Inflammatory macrophage (primary cell): ENCODE measurements at places on chromosomes 1 and 21.
A peak's percentile ranks its signal among the peaks of the same experiment; 100 is the strongest.

DNA sequence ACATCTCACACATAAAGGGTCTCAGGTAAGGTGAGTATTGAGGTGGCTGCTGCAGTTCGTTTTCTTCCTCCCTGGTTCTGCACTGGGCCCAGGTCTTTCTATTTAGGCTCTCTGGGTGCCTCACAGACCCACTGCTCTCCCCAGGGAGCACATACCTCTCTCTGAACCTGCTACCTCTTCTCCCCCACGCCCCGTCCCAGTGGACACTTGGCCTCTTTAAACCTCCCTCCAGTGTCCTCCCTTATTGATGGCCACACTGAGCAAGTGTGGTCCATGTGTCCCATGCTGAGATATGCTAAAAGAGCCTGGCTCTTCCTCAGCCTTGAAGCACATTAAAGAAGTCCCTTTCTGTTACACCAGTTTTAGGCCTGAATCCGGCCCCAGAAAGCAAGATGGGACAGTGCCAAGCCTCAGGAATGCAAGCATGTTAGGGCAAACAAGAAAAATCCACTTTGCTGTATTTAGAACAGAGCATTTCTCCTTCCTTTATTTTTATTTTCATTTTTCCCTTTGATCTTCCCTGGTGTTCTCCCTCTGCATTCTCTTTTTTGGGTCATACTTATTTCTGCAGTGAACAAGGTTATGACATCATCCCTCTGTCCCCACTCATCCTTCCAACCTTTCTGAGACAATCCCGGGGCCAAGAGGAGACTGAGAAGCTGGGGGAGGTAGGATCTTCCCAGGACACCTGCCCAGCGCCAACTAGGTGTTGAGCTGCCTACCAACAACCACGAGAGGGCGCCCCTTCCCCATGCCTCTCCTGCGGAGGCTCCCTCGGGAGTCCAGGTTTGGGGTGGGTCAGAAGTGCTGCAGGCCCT is 5.0 kb upstream of the CHI3L2 start:
- peak; percentile 61 for DNase-seq

DNA sequence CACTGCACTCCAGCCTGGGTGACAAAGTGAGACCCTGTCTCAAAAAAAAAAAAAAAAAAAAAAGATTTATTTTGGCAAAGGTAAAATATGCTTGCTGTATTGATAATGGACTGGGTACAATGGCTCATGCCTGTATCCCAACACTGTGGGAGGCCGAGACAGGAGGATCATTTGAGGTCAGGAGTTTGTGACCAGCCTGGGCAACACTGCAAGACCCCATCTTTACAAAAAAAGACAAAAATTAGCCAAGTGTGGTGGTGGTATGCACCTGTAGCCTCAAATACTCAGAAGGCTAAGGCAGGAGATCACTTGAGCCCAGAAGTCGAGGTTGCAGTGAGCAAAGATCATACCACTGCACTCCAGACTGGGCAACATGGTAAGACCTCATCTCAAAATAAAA is 6.3 kb downstream of the SF3A3 start:
- no peak for DNase-seq

GRCh38 chr21:41802684-41803083 is 35.8 kb upstream of the RIPK4 start:
- peak; percentile 26 for DNase-seq

DNA sequence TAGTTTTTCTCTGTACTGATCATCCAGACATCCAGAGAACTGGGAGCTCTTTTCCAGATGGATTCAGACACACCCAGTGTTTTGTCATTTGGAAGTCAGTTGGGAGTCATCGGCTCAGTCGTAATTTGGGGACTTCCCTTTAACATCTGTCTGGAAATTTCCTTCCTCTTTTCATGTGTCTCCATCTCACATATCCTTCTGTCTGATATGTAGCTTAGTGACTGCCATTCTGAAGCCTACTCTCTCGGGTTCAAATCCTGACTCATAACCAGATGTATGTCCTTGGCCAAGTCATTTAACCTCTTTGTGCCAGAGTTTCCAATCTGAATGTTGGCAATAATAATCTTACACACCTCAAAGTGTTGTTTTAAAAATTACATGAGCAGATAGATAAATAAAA is 3.0 kb downstream of the MORC3 start:
- peak; percentile 89 for DNase-seq

GRCh38 chr1:107263291-107263915 is 122.6 kb downstream of the NTNG1 start:
- DNase-seq = no peak

GRCh38 chr1:67191668-67192520 is 25.6 kb downstream of the IL23R start:
- no peak for DNase-seq

GRCh38 chr1:41483001-41483850 is 1.3 kb downstream of the EDN2 start:
- DNase-seq = no peak

DNA sequence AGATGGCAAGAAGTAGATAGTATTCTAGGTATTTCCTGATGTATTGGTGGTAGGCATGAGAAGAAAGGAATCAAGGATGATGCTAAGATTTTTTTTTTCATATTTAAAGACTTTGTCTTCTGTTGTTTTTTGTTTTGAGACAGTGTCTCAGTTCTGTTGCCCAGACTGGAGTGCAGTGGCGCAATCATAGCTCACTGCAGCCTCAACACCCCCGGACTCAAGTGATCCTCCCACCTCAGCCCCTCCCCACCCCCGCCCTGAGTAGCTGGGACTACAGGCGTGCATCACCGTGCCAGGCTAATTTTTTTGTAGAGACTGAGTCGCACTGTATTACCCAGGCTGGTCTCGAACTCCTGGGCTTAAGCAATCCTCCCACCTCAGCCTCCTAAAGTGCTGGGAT is 2.8 kb upstream of the CAPZB start:
- DNase-seq = no peak

GRCh38 chr1:165549973-165550372 is 6.2 kb downstream of the LRRC52 start:
- DNase-seq = no peak

- no peak for DNase-seq
These were observed 257.9 kb downstream of the VAV3 start for GRCh38 chr1:107707111-107707510.

- DNase-seq = peak; percentile 17
These were observed 1.4 kb upstream of the RBM15 start for GRCh38 chr1:110337704-110338308.

DNA sequence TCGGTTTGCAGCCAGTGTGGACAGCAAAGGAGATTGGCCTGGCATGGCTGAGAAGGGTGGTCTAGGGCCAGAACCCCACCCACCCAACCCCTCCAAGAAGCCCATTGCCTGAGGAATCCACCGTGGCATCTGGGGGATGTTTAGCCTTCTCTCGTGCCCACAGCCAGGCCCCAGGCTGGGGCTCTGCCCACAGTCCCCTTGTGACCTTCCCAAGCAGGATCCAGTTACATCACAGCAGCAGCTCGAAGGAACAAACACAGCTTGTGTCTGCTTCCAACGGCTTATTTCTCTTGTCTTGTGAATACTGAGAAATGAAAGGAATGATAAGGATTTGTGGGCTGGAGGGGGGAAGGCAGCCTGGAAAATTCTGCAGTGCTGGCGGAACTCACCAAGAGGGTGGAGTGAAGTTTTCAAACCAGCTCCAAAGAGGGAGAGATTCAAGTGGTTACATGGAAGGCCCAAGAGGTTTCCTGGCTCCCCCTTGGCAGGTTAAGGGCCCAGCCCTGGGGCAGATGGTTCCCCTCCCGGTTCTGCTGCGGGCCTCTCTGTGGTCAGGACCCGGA is 61.6 kb downstream of the DHRS3 start:
- peak; percentile 73 for DNase-seq

DNA sequence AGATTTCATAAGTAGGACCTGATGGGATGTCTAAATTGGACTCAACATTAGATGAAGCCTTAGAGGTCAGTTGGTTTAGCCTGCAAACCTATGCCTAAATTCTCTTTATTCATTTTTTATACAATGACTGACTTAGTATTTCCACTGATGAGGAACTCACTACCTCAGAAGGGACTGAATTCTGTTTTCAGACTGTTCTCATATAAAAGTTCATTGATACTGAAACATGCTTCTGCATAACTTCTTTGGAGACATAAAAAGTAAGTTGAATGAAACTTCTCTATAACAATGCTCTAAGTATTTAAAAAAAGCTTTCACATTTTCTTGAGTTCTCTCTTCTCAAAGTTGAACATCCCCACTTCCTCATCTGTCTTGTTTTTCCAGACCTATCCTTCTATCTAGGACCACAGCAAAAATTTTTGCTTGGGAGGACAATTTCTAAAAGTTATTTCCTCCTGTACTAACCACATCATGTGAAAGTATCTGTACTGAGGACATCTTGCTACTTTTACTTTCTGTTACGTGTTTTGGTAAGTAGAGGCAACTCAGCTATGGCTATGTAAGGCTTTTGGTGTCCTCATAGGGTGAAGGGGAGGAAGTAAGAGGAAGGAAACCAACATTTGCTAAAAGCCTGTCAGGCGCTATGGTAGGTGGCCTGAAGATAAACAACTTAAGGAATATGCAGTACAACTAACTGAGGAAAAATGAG is 64.1 kb downstream of the USP24 start:
- peak; percentile 65 for DNase-seq

DNA sequence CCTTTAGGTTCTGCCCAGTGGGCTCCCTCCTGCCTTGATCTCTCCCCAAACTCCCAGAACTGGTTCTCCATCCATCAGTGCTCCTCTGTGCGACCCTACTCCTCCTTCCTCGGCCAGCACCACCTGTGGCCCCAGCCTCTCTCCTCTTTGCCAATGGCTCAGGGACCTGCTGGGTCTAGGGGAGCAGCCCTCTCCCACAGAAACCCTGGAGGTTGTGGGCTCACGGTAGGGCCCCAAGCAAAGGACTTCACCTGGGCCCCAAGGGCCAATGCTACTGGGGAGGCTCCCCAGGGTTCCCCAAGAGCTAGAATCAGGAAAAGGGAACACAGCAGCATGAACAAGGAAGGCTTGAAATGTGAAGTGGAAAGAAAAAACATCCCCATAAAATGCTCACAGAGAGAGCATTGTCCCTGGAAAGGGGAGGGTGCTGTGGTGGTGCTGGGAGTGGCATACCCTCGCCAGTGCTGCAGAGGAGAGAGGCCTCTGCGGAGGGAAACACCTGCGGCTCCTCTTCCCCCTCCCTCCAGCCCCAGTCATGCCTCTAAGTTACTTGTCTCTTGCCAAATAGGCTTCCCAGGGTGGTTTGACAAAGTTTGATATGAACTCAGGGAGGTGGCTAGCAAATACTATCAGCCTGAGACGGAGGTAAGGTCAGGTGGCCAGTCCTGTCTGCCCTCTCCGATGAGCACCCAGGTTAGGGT is 2.5 kb downstream of the TMEM63A start:
- no peak for DNase-seq

- DNase-seq = no peak
These were observed 254.4 kb downstream of the RHOU start for GRCh38 chr1:228989676-228989991.

GRCh38 chr1:39952359-39953110 is 2.4 kb upstream of the MFSD2A start:
- DNase-seq = no peak

GRCh38 chr1:154760469-154760933 is 109.6 kb downstream of the KCNN3 start:
- peak; percentile 24 for DNase-seq

- DNase-seq = no peak
These were observed 22.1 kb upstream of the SDC3 start for GRCh38 chr1:30930631-30931173.

GRCh38 chr1:215290018-215290417 is 207.5 kb downstream of the KCNK2 start:
- DNase-seq = no peak

- DNase-seq = no peak
These were observed 18.3 kb upstream of the MPL start for GRCh38 chr1:43319288-43319687.

- peak; percentile 26 for DNase-seq
These were observed 104.7 kb downstream of the AKT3 start for GRCh38 chr1:243745356-243745755.

DNA sequence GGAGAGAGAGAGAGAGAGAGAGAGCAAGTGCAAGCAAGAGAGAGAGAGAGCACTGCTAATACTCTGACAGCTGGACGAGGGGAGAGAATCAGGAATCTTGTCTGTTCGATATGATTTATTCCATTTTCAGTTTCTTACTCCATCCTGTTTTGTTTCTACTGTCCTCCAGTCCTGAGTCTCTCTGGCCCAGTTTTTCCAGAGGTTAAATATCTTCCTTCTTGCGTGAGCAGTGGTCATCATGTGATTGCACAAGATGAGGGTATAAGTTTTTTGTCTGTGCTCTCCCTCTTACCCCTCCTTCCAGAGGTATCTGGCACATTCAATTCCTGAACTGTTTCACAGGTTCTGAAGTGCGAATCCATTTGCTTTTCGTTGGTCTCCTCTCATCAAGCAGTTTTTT is 16.8 kb downstream of the UBE2U start:
- DNase-seq = no peak

DNA sequence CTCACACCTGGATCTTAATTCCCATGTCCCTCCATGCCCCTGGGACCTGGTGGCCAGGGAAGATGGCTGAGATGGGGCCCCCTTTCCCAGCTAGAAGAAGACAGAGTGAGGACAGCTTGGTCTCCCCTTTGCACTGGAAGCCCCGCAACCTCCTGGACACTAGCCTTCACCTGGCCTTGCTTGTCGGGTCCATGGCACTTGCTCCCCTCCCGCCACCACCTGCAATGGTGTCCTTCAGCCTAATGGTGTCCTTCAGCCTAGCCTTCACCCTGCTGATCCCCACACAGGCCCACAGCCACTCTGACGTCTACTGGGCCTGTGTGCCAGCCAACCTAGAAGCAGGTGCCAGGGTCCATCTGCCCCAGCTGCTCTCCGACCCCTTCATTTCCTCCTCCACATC is 45.9 kb upstream of the EDN2 start:
- DNase-seq = no peak

- DNase-seq = peak; percentile 81
These were observed 2.2 kb downstream of the TCEA3 start for GRCh38 chr1:23422241-23422877.

DNA sequence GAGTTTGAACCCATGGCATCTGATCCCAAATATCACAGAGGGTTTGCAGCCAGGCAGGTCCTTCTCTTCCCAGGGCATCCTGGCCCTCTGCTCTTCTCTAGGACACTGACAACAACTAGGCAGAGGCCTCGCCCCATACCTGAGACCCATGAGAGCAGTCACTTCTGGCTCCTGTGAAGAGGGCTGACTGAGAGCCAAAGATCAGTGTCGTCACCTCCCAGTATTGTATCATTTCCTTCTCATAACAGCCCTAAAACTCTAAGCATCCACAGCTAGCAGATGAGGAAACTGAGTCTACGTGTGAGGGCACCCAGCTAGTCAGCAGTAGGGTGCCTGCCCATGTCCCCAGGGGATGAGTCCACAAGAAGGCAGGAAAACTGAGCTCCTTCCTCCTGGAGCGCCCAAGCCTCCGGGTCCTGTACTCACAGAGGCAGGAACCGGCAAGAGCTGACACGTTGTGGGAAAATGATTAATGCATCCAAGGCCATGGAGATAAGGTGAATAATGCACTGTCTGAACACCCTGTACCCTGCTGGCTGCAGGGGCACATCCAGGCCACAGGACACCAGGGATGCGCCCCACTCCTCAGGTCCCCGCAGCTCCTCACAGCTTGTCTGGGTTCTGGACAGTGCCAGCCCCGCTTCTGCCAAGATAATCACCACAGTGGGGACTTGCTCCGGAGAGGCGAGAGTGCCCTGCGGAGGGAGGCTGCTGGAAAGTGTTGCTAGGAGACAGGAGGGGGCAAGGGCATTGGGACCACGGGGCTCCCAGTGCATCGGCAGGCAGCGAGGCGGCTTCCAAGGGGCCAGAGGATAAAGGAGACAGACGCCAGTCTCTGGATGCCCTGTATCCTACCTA is 340.0 kb downstream of the NPHP4 start:
- no peak for DNase-seq

- no peak for DNase-seq
These were observed 95.5 kb downstream of the TNFSF18 start for GRCh38 chr1:172955161-172955815.
